ENCODE measurements at places on chromosomes 5 and 9. TPM values are rescaled to one million over a fixed set of nuclear protein-coding genes. Genes with fewer than 3 reads are reported as not detected.

- no peak for DNase-seq
These were observed 238.6 kb downstream of the SLF1 start for GRCh38 chr5:94857111-94857510.

Gene MEIKIN
- not detected for polyA plus RNA-seq

Gene ADAMTS12
- polyA plus RNA-seq, result 5.1 TPM

Gene PCDHGB6
- polyA plus RNA-seq, result 1.5 TPM

Gene GFPT2
- polyA plus RNA-seq, result 6.8 TPM

DNA sequence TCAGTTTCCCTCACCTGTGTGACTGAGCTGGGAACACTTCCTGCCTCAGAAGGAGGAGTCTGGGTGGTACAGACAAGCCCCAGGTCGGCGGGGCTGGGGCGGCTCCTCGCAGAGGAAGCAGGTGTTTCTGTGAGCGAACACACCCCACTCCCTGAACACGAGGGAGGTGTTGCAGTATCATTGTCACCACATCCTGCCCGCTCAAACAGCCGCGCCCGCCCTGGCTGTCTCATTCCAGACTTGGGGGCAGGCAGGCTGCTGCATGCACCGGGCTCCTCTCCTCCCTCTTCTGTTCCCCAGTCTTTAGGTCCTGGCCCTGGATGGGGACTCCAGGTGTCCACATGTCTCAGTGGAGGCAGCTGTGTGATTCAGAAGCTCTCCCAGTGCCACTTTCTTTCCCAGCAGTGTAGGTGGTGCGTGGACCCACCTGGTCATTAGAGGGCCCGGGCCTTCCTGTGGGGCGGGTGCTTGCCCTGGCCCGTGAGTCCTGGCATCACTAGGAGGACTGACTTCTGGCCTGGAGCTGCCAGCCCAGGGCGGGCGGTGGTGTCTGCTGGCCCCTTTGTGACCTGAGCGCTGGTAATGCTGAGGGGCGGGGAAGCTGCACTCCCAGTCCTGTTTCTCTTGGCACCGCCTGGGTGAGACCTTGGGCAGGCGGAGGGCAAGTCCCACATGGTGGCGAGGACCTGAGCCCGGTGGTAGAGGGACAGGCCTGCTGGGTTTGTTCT, 18.3 kb upstream of the PHYHD1 start:
- DNase-seq, result no peak

Data from adrenal gland (tissue), 19 donors.